Karpas-422 (cell line): ENCODE measurements at places on chromosomes 3 and 15. TPM values are rescaled to one million over a fixed set of nuclear protein-coding genes. Genes with fewer than 3 reads are reported as not detected.

- no peak overlapping the region for H3K27ac ChIP-seq
- H3K36me3 ChIP-seq: 0 out of 2 replicates have a peak, but pooled peaks cover 3% of the 10 kb centered on the region
- no peaks in the 10 kb centered on the region for H3K4me1 ChIP-seq
- no peak for DNase-seq
These were observed 103.0 kb downstream of the ETFA start for GRCh38 chr15:76208084-76208785.

The LRTM1 gene
- total RNA-seq: not detected in 2 replicates

The ZNF660 gene
- 5.4 and 11.1 TPM in 2 replicates for total RNA-seq

- no peaks in the 10 kb centered on the region for H3K4me1 ChIP-seq
- H3K27me3 ChIP-seq: no peaks in the 10 kb centered on the region
- no peak overlapping the region for H3K27ac ChIP-seq
- no peak overlapping the region for H3K4me3 ChIP-seq
These were observed 709.4 kb downstream of the ZNF385D start for GRCh38 chr3:21041621-21042020.

The LCTL gene
- total RNA-seq: not detected in 2 replicates

- H3K4me3 ChIP-seq: no peak overlapping the region
- peak; percentile 59 for DNase-seq
- no peaks in the 10 kb centered on the region for H3K36me3 ChIP-seq
- H3K27ac ChIP-seq: no peak overlapping the region
- H3K27me3 ChIP-seq: no peaks in the 10 kb centered on the region
These were observed 1.2 kb downstream of the CADPS start for GRCh38 chr3:62873761-62874710.

DNA sequence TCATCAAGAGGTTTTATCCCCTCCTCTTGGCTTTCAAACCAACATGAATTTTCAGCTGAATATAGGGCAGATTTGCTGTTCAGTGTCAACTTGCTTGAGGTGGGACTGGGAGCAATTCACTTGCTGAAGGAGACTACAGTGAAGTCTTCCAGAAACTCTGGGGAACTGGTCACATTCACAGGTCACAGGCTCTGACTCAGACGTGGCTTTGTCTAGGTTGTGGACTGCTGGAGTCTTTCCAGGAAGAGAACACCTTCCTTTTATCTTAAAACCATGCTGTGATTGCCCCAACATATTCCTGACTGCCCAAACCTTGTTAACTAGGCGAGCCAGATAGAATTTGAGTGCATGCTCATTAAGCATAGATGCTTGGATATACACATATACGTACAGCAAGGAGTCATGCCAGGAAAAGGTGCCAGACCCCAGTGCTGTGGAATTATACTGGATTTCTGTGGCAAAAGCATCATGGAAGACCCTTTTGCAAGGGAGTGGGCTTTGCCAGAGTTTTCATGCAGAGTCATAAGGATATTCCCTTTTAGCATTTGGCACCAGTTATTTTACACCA, 399.1 kb upstream of the TBL1XR1 start:
- no peaks in the 10 kb centered on the region for H3K27me3 ChIP-seq
- H3K4me1 ChIP-seq: no peaks in the 10 kb centered on the region
- no peak overlapping the region for H3K4me3 ChIP-seq

GRCh38 chr3:58029842-58030584, 21.8 kb downstream of the FLNB start:
- H3K4me3 ChIP-seq: no peak overlapping the region
- no peaks in the 10 kb centered on the region for H3K27me3 ChIP-seq
- no peak overlapping the region for H3K27ac ChIP-seq
- no peak for DNase-seq
- no peaks in the 10 kb centered on the region for H3K36me3 ChIP-seq

The TCTA gene
- total RNA-seq: 17.2 and 26.9 TPM in 2 replicates

The MUC4 gene
- total RNA-seq: not detected in 2 replicates

GRCh38 chr3:29453284-29454001, 172.6 kb downstream of the RBMS3 start:
- no peaks in the 10 kb centered on the region for H3K4me1 ChIP-seq
- H3K27ac ChIP-seq: no peak overlapping the region
- H3K36me3 ChIP-seq: no peaks in the 10 kb centered on the region
- H3K4me3 ChIP-seq: no peak overlapping the region
- DNase-seq: no peak
- no peaks in the 10 kb centered on the region for H3K27me3 ChIP-seq

DNA sequence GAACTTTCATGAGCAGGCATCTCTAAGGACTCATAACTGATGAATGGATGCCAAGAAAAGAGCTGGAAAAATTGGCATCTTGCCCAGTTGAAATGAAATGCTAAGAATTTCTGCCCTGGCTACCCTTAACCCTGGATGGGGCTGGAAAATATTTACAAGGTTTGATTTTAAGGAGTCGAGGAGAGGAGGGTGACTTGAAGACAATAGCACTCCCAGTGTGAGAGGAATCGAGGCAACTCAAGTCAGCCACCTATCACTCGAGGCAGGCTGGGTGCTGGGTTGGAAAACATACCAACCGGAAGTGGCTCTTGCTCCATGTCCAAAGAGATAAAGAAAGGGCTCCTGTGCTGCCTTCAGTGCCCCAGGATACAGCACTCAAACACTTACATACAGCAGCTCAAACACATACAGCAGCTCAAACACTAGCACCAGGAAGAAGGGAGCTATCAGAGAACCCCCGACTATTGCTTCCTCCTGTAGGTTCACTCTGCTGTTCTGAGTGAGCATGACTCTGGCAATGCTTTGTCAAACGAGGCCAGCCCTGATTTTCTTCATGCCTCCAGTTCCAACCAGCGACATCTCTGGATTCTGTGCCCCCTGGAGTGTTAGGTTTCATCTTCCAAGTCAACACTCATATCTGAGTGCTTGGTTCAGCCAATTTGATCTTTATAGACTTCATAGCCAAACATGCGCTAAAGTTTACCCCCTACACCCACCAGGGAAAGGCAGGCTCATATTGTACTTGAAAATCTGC, 4.9 kb downstream of the PRICKLE2 start:
- H3K4me1 ChIP-seq: peaks cover 9% of the 10 kb centered on the region
- no peak overlapping the region for H3K27ac ChIP-seq
- H3K27me3 ChIP-seq: no peaks in the 10 kb centered on the region
- no peaks in the 10 kb centered on the region for H3K36me3 ChIP-seq
- no peak for DNase-seq

- peaks cover 11% of the 10 kb centered on the region for H3K4me1 ChIP-seq
- no peak overlapping the region for H3K27ac ChIP-seq
- no peak for DNase-seq
- H3K27me3 ChIP-seq: no peaks in the 10 kb centered on the region
- H3K4me3 ChIP-seq: no peak overlapping the region
These were observed 4.6 kb downstream of the TADA3 start for GRCh38 chr3:9787714-9788113.

- H3K4me1 ChIP-seq: peaks cover 10% of the 10 kb centered on the region
- peak; percentile 52 for DNase-seq
- H3K27ac ChIP-seq: no peak overlapping the region
- H3K4me3 ChIP-seq: no peak overlapping the region
These were observed 32.6 kb downstream of the HACD2 start for GRCh38 chr3:123552095-123552714.

- H3K4me1 ChIP-seq: peaks cover 38% of the 10 kb centered on the region
- H3K4me3 ChIP-seq: no peak overlapping the region
- H3K36me3 ChIP-seq: peaks cover 35% of the 10 kb centered on the region
- no peak for DNase-seq
- H3K27me3 ChIP-seq: no peaks in the 10 kb centered on the region
- 0 out of 2 replicates have a peak overlapping the region, but pooled peaks have one; percentile 6 for H3K27ac ChIP-seq
These were observed 9.2 kb downstream of the EIF3J start for GRCh38 chr15:44545913-44546802.

The SYNPR gene
- total RNA-seq: not detected in 2 replicates

- H3K4me3 ChIP-seq: no peak overlapping the region
- H3K27me3 ChIP-seq: no peaks in the 10 kb centered on the region
- DNase-seq: no peak
- no peaks in the 10 kb centered on the region for H3K4me1 ChIP-seq
- no peaks in the 10 kb centered on the region for H3K36me3 ChIP-seq
These were observed 72.2 kb upstream of the CCNL1 start for GRCh38 chr3:157232141-157232540.

The C2CD4B gene
- total RNA-seq: not detected in 2 replicates

The LMAN1L gene
- 3.3 and 4.3 TPM in 2 replicates for total RNA-seq

The PP2D1 gene
- not detected in 2 replicates for total RNA-seq

DNA sequence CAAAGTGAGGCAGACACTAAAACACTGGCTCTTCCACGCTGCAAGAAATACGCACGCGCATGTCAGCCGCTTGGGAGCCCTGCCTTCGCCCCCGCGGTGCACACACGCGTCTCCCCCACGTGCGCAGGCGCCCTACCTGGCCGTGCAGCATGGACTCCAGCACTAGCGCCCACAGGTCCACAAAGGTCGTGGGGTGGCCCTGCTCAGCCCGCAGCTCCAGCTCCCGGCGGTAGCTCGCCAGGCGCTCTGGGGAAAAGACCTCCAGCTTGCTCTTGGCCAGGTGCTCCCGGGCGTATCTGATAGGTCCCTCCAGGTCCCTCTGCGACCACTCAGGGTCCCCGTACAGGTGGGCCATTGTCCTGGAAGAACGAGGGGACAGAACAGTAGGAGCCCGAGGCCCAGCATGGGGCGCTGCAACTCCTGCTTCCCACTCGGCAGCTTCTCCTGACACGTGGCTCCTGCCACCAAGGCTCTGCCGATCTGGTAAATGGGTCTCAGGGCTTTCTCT, 14.9 kb downstream of the PLA2G4D start:
- no peak for DNase-seq
- H3K4me1 ChIP-seq: peaks cover 4% of the 10 kb centered on the region; the same call in 1 of the 2 replicates
- H3K4me3 ChIP-seq: no peak overlapping the region
- no peaks in the 10 kb centered on the region for H3K36me3 ChIP-seq

DNA sequence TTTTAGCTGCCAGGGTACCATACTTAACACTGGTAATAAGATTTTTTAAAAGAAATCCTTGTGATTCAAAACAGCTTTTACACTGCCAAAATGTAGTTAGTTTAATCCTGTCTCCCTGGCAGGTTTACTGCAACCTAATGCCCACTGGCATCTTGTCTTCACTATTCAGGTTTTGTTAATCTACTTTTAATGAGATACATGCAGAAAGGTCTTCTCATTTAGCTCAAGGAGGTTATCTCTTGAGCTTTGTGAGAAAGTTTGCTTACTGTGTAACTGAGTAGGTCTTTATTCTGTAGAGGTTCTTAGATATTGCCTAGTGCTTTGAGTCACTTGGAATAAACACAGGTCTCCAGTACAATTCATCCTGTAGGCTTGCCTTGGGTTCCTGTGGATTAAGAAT, 110.7 kb downstream of the PIK3R4 start:
- no peaks in the 10 kb centered on the region for H3K36me3 ChIP-seq
- H3K27ac ChIP-seq: no peak overlapping the region
- no peaks in the 10 kb centered on the region for H3K27me3 ChIP-seq

DNA sequence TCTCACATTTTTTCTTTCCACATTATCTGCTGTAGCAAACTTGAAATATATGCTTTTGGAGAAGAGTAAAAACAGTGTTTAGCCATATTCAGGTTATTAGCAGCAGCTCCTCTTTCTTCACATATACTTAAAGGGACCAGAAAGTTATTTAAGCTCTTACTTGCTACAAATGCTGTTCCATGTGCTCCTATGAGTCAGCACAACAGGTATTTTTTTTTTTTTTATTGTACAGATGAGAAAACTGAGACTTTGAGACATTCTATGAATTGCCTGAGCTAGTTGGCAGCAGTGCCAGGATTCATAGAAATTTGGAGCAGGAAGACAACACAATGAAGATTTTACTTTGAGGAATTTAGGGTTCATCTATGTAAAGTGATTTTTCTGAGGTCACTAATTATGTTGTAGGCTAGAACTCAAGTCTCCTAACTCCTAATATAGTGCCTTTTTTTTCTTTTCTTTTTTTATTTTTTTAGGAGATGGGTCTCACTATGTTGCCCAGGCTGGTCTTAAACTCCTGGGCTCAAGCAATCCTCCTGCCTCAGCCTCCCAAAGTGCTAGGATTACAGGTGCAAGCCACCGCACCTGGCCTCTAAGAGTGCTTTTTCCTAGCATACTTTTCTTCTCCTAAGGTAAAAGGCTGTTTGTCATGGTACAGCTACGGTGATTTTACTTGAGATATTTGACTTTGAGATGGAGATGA, 23.6 kb downstream of the SETD5 start:
- peak overlapping the region; percentile 32; the same call in 1 of the 2 replicates for H3K27ac ChIP-seq
- H3K27me3 ChIP-seq: no peaks in the 10 kb centered on the region
- H3K36me3 ChIP-seq: peaks cover 46% of the 10 kb centered on the region; the same call in 1 of the 2 replicates
- no peak overlapping the region for H3K4me3 ChIP-seq
- peaks cover 18% of the 10 kb centered on the region for H3K4me1 ChIP-seq

DNA sequence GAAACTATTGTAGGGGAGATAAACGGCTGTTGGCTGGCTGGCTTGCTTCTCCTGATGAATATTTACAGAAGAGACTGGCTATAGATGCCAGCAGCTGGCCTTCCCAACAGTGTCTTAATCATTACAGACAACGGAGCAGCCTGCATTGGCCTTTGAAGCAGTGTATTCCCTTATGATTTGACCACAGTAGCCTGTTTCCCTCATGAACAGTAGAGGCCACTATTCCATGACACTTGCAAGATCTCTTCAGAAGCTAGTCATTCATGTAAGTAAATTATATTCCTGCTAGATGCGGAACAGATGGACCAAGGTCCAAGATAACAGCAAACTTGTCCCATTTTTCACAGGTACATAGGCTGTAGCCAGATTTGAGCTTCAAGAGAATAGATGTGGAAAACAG, 47.3 kb downstream of the TMCO5A start:
- no peak overlapping the region for H3K4me3 ChIP-seq
- H3K36me3 ChIP-seq: no peaks in the 10 kb centered on the region
- no peaks in the 10 kb centered on the region for H3K4me1 ChIP-seq

DNA sequence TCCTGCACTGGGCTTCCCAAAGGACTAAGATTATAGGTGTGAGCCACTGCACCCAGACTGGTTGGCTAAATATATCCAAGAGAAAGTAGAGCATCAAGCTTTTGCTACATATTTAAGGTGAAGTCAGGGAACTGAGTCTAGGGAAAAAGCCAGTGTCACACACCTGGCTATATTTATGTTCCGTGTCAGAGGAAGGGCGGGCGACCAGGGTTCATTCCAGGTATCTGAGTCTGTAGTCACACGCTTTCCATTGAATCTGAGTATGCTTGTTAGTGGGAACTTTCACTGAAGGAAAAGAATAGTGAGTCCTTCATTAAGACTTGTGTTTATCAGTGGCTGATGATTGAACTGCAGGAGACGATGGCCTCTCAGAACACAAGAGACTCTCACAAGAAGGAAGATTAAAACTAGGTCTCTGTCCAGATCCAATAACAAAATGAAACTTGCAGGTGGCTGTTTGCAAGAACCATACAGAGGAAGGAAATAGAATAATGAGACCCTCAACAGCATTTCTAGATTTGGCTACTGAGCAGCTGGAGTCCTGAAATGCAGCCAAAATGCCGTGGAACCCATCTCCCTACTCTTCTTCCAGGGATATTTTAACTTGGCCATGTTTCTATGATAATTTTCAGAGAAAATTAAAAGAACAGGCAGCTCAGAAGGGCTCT, 276.3 kb downstream of the THSD4 start:
- no peak overlapping the region for H3K27ac ChIP-seq
- H3K4me3 ChIP-seq: no peak overlapping the region
- H3K4me1 ChIP-seq: no peaks in the 10 kb centered on the region
- no peaks in the 10 kb centered on the region for H3K36me3 ChIP-seq
